ENCODE measurements at places on chromosomes 3 and 15.
A peak's percentile ranks its signal among the peaks of the same experiment; 100 is the strongest.

DNA sequence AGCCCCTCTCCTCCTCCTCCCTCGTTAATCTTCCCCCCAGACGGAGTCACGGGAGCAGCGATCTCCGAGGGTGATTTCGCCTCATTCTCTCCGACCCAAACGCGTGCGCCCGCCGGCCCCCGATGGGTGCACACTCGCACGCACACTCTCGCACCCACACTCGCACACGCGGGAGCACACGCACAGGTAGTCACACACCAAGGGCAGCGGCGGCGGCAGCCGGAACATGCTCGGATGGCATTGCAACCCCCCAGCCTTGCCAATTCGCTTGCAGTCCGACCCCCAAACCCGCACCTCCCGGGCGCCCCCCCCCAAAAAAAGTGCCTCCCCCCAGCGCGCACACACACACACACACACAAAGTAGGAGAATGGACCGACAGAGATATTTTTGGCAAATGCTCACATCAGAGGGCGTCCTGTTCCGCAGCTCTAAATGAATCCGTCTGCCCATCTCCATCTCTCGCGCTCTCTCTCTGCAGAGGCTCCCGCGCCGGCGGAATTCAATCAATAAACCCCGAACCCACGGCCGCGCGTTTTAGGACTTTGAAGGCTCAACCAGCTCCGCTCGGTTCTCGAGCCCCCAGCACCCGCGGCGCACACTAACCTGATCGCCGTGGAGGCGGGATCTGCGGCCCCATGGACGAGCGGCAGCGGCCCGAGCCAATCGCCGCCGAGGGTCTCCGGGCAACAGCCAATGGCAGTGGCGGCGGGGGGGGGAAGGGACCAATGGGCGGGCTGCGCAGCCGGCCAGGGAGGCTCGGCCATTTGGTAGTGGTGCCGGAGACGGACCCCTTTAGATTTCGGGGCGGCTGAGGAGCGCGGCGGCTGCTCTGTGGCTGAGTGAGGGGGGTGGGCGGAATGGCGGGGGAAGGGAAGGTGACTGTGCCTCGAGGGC is at the start of gene ANP32A:
TSS of gene ANP32A (minus strand) at position 601 of the 895 bp plus-strand sequence. CDS start at position 457, 144 bp downstream.
- DNase-seq = peak; percentile 99

DNA sequence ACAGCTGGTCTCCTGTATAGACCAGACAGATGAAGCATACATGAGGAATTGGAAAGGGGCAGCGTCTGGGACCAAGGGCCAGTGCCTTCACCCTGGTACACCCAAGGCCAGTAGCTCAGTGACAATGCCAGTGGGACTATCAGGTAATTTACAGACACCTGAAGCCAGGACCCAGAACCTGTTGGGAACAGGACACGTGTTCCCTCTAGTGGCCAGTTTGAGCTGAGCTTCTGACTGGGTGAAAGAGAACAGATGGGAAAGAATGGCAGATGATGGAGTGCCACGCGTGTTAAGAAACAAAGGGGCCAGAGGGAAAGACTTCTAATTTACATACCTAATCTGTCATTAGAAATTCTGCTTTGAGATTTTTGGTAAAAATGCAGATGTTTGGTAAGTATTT is 5.1 kb upstream of the SLC25A38 start:
- no peak for DNase-seq

DNA sequence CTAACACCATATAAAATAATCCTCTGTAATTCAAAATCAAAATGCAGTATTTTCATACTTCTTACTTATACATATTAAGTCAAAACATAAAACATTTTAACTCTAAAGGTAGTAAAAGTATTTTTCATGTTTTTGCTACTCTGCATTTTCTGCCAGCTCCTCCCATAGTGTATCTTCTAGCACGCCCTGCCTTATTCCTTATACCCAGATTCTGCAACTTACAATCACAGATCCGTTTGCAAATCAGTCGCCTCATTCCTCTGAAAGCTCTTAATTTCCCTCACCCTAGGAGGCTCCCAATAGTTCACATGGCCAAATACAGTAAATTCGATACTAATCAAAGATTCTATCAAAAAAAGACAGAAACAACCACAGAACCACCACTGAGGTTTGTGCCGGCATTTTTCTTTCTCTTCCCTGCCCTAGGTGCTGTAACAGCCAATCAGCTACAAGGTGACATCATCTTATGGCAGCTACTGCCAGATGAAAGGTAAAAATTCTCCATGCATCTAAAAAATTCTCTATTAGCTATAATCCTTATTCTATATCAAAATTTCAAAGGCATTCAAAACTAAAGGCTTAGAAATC is 72.9 kb downstream of the CLASP2 start:
- DNase-seq = no peak

DNA sequence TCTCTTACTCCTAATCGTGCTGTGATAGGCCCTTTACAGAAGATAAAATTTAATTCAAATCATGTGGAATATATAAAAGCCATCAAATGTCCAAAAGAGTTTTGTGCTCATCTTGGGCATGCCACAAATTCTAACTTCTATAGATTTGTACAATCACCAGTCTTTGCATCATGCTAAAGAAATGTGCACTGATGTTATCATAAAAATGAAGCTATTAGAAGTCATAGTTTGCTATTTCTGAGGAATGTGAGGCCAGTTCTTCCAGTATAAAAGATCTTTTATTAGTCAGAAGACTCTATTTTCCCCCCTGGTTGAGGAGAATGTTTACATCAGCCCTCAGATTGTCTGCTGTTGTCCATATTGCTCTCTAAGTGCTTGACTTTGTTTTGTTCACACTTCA is 2.1 kb upstream of the ANXA2 start:
- no peak for DNase-seq

- DNase-seq = no peak
These were observed 91.8 kb downstream of the DNAJB8 start for GRCh38 chr3:128374746-128375445.

DNA sequence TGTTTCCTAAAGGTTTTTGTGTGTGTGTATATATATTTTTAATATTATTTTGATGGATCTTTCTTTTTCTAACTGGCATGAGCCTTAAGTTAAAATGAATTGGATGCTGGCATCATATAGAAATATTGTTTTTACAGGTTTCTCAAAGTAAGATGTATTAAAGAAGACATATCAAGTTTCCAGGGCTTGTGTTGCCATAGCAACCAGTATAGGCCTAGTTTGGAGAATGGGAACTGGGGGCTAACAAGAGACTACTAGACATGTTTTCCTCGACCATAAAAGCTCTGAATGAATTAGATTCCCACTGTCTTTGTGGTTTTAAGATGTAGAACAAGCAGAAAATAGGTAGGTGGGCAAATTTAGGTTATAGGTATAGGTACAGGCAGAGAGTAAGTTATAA is 771.4 kb downstream of the TUSC7 start:
- no peak for DNase-seq

DNA sequence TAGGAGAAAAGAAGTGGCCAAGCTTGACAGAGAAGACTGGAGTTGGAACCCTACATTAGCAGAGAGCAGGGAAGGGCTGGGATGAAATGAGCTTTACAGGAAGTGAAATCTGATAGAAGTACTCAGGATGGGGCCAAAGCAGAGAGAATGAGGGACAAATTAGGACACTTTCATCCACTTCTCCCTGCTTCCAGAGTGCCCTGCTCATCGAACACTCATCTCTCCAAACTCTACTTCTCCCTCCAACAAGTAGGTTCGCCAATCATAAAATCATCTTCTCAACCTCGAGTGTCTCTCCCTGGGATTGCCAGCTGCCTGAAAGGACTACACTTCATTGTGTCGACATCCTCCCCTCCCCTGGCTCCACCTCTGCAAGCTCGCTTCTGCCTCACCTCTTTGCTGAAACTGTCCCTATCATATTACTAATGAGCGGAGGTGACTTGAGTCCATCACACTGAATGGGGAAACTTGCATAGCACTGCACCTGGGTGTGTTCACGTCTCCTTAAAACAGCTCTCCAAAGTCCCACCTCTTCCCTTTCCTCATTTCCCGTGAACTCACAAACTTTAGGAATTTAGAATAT is 365.8 kb downstream of the FOXP1 start:
- DNase-seq = peak; percentile 18

- DNase-seq = no peak
These were observed 38.4 kb downstream of the RFX7 start for GRCh38 chr15:56205061-56205876.

- DNase-seq = peak; percentile 34
These were observed 1.1 kb upstream of the CEMIP start for GRCh38 chr15:80777826-80778620.

DNA sequence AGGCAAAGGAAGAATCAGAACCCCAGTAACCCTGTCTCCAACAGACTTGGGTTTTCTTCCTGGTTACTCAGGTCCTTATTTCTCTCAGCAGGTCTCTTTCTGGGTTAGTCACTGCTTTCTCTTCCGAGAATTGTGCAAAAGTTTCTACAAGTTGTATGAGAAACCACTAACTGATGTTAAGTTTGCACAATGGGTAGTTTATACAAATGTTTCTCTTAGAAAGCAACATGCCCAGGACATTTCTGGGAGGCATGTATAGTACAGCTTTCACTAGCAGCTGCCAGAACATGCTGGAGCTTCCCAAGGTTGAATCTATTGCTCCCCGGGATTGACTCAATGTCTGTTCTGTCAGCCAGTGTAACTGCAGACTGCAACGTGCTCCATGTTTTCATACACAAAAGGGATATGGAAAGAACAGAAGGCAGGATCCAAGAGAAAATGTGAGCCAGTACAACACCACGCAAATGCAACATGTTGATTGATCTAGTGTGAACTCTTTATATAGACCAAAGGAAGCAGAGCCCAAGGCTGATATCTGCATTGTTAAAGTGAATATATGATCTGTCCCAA is 887.8 kb downstream of the MCTP2 start:
- no peak for DNase-seq

- peak; percentile 11 for DNase-seq
These were observed 198.1 kb downstream of the PDZRN3 start for GRCh38 chr3:73426606-73427005.

GRCh38 chr3:147462856-147463255 is 53.7 kb downstream of the ZIC1 start:
- DNase-seq = no peak

- DNase-seq = no peak
These were observed 29.0 kb downstream of the NME9 start for GRCh38 chr3:138300647-138301046.

- DNase-seq = peak; percentile 80
These were observed 226.8 kb upstream of the BHLHE40 start for GRCh38 chr3:4752201-4753072.

DNA sequence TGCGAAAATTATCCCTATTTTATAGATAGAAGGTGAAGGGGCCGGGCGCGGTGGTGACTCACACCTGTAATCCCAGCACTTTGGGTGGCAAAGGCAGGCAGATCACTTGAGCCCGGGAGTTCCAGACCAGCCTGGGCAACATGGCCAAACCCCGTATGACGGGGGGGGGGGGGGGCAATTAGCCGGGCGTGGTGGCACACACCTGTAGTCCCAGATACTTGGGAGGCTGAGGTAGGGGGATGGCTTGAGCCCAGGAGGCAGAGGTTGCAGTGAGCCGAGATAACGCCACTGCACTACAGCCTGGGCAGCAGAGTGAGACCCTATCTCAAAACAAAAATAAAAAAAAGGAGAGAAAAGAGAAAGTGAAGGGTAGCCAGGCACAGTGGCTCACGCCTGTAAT is 1.4 kb downstream of the AAGAB start:
- DNase-seq = no peak

- no peak for DNase-seq
These were observed 70.0 kb upstream of the HEG1 start for GRCh38 chr3:125125821-125126245.

DNA sequence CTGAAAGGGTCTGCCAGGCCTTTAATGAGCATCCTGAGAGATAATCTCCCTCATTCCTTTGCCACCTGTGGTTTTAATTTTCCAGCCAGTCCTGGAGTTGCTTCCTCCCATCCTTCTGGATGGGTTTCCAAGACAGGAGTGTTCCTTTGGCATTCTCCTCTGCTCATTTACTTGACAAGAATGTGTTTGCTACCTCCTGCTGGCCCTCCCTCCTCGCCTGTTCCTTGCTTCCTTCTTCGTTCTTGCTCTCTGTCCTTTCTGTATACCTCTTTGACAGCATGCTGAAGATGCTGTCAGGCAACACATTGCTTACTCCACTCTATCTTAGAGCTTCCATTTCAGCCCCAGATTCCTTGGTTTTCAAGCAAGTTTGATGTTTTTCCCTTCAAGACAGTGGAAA is 46.0 kb downstream of the ERC2 start:
- no peak for DNase-seq

DNA sequence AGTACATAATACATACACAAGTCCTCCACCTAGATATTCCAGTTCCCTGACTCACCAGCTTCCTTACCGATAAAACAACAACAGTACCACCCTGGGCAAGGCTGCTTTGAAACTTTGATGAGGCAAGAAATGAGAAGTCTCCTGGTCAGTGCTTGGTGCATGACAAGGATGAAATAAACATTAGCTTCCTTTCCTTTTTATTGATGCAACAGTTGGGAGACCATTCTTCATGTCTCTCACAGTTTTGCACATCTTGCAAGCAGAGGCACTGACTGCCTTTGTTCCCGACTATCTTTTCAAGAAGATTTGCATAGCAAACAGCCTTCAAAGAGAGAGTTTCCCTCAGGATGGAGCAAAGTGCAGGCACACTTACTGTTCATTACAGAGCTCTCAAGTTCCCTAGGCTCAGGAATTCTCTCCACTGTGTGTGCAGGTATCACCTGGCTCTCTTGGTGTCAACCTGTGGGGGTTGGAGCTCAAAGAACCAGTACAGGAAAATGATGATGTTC is 65.2 kb downstream of the MYLK start:
- no peak for DNase-seq

GRCh38 chr15:77446840-77447390 is 26.2 kb downstream of the HMG20A start:
- DNase-seq = no peak

DNA sequence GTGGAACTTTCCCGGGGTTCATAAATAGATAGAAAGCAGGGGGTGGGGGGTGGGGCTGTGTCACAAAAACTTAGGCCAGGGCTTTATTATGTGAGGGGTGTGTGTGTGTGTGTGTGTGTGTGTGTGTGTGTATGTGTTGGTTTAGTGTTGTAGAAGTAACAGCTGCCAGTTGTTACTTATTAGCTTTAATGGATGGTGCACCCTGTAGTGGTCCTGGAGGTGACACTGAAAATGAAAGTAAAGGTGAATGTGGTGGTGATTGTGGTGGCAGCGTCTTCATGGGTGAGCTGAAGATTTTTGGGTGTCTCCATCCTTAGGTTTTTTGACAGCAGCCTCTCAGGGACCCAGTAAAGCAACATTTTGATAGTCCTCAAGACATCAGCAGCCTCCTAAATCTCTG is 449.9 kb downstream of the PDCD6IP start:
- DNase-seq = no peak
